ENCODE measurements at places on chromosomes 6 and 20.

DNA sequence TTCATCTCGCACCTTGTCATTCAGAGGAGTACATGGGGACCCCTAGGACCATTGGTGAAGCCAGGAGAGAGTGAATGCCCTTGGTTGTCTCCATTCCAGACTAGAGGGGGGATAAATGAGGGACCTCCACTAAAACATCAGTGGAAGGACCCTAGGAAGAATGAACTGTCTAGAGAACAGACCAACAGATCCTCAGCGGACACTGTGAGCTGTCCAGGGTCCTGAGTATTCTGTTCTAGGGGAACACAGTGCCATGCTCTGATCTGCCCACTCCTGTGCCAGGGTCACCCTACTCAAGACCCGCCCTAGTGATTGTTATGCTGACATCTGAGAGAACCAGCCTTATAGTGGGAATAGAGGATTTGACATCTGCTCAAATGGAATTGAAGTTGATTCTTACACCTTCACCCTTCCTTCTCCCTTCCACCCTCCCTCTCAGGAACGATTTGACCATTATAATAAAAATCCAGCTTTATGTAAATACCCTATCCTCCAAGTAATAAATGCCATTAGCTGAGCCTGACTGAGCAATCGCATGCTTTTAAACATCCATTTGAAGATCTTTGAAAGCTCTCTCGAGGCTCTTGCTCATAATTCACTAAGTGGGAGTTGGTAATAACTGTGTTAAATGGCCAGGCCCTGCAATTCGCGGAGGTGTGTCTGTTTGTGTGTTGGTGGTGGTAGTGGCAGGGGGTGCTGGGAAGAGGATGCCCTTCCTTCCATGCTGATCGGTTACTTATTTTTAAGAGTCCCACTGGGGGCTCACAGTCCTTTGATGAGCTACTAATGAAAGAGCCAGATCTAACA, 43.6 kb upstream of the SLC32A1 start:
- DNase-seq = no peak

GRCh38 chr6:34791701-34792604, at the start of gene BLTP3A:
BLTP3A (plus strand) TSS chr6:34792083; CDS start chr6:34792251, 168 bp downstream.
- DNase-seq = no peak

DNA sequence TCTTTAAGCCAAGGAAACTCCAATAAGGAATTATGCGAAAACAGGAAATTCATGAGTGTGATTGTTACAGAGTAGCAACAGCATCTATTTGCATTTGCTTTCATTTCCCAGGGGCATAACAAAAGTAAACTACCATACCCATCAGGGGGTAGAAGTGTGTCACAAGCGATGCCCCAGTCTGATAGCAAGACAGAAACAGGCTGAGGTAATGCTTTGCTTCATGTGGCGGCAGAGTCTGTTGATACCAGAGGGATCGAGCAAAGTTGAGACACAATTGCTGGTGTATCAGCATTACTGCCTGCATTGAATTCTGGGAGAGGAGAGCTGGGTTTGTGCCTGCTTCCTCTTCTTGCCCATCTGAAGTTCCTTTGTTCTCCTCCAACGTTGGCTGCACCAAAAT, 51.2 kb upstream of the LYRM2 start:
- DNase-seq = no peak

- no peak for DNase-seq
Observed at GRCh38 chr6:159180001-159180400, 10.8 kb downstream of the FNDC1 start.

DNA sequence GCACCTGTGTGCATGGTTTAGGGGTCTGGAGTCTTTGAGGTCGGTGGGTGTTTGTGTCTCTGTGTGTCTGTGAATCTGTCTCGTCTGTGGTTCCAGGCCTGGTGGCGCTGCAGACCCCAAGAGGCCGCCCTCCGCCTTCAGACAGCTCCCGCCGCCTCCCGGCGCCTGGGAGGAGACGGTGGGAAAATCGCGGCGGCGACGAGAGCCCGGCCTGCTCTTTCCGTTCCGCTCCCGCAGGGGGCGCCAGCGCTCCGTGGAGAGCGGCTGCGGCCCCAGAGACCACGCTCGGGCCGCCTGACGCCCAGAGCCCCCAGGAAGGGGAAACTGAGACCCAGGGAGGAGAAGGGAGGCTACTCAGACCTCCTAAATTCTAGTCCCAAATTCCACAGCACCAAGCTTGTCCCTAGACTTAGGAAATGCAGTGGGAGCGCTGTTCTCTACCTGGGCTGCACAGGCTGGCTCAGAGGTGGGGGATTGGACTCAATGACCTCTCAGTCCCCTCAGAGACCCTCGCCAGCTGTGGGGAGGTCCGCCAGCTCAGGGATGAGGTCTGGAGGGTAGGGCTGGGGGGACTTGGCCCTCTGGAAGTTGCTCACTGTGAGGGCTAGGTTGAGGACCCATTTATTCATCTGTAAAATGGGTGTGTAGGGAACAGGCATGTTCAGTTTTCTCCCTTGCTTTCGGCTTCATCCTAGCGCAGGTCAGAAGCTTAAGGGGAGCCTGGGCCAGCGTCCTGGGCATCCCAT, 36.9 kb upstream of the BLCAP start:
- no peak for DNase-seq

DNA sequence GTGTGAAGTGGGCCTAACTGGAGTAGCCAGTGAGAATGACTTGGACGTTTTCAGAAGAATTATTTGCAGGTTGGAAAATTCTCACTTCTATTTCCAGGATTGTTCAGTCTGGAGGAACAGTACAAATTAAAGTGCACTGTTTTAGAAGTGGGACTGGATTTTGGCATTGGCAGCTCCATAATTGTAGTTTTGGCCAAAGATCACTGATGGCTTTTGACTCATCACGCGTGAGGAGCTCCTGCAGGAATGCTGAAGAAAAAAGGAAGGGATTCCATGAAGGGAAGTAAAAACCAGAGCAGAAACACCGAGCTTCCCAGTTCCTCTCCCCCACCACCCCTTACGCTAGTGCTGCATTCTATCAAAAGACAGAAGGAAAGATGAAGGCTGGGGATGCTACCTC, 103.5 kb downstream of the JARID2 start:
- no peak for DNase-seq

DNA sequence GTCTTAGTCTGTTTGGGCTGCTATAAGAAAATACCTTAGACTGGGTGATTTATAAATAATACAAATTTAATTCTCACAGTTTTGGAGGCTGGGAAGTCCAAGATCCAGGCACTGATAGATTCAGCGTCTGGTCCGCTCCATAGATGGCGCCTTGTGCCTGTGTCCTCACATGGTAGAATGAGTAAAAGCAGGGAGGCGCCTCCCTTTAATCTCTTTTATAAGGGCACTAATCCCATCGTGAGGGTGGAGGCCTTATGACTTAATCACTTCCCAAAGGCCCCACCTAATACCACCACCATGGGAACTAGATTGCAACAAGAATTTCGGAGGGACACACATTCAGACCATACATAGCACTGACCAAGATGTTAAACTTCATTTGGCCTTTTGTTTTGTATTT, 91.2 kb upstream of the TMEM181 start:
- DNase-seq = no peak

DNA sequence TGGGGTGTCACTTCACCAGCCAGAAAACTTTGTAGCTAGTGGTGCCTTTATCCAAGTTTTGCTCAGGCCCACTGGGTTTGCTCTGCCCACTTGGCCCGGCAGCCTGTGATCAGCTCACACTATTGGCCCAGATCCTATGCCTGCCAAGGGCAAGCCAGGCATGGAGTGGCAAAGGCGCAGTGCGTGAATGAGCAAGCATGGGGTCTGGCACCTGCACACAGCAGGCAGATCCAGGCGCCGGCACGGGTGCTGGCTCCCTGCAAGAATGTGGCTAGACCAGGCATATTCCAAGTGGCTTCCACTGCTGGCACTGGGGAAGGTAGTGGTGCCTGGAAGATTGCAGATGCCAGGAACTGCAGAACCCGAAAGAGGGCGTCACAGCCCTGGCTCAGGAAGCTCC, 346.9 kb downstream of the LMBRD1 start:
- DNase-seq = no peak

GRCh38 chr6:138037009-138037504, 70.2 kb downstream of the PERP start:
- no peak for DNase-seq

DNA sequence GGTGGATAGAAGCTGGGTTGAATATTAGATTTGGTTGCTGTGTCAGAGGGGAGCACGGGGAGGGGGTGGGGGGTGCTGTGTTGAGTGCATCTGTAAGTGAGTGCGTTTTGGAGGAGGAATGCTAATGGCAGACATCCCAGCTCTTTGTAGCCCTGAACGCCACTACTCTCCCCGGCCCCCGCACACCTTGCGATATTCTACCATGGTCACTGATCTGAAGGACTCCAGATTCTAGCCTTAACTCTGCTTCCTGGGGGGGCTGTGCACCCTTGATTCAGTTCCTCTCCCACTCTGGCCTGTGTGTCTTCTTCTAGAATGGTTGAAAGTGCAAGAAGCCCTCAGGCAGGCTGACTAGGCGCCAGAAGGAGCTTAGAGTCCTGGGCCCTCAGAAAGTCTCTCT, 7.1 kb downstream of the GLP1R start:
- DNase-seq = no peak

DNA sequence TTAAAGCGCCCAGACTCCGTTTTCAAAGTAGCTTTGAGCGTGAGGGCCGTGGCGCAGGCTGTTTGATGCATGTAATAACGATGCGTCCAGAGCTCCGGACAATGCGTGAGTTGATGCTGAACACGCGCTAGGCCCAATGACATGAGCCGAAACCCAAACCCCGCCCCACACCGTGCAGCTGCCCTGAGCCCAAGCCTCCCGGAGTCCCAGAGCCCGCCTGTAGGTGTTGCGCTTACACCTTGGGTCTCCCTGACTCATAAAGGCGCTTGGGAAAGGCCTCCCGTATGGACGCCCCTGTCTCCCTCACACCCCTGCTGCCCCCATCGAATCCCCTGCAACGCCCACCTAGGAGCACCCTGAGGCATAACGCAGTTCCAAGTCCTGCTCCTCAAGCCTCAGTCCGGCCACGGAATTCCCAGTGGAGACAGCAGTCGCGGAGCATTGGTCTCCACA, 87.6 kb downstream of the ERMARD start:
- DNase-seq = no peak

GRCh38 chr20:22080985-22081384, 375.5 kb downstream of the PAX1 start:
- no peak for DNase-seq

GRCh38 chr6:144223686-144224085, 61.4 kb upstream of the UTRN start:
- DNase-seq = no peak

DNA sequence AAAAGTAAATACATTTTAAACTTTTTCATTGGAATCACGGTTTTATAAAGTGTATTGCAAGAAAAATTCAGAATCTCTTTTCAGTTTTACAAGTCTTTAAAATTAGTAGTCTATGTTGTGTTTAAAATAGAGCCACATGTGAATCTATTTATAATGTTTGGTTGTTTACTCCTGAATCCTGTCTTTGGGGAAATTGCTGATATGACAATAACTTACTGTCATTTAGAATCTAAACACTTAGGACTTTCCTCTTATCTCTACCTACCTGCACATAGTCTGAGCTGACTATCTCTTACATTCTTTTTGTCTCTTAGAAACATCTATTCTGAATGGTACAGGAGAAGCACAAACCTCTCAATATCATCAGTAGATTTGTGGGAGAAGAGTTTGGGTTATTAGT, 4.1 kb upstream of the SRSF12 start:
- DNase-seq = no peak

DNA sequence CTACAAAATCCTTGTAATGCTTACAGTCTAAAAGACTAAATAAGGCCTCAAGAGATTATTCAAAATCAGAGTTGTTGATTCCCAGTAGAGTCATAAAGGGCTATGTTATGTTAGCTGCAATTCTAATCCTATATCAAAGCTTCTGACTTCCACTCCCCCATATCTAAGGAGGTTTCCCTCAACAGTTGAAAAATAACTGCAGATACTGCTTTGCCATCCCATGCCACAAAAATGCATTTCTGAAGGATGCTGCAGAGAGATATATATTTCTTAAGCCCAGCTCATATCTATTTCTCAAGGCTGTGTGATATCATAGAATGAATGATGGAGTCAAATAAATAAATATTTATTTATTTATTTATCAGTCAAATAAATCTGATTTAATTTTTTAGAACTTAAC, 332.3 kb downstream of the LAMA2 start:
- no peak for DNase-seq

DNA sequence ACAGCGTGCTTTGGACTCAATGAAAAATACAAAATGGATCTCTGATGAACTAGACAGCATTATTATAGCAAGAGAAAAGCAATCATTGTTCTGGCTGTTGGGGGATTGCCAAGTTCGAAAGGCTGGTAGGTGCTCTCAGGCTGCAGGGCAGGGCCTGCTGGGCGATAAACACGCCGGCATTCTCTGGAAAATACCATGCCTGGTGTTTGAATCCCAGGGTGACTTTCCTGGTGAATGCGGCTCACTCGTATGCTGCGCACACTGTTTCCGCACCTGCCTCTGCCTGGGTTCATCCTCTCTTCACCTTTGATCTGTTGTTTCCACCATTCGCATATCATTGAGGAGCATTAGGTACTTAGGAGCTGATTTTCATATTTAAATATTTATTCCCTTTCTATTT, 37.4 kb downstream of the GCNT2 start:
- DNase-seq = peak; percentile 11

DNA sequence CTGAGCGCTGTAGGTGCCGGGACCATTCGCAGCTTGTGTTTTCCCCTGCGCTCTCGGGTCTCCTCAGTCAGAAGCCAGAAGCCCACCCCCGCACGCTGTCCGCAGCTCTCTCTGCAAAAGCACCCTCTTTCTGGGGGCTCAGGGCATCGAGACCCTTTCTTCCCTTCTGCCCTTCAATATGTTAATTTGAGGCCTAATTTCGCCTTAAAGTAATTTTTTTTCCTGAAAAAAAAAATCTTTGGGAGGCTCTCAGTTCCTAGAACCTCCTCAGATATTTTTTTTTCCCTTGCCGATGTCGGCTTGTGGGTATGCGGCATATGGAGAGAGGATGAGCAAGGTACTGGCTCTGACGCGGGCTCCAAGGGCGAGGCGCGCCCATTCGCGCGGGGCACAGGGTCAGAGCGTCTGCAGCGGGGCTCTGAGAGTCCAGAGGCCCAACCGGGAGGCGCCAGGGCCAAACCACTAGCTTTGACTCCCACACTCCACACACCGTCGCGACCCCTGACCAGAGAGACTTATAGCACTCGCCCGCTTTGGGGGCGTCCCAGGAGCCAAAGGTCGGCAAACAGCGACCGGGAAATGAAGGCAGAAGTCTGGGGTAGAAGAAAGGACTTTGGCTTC, 893 bp downstream of the PRDM13 start:
- no peak for DNase-seq

- DNase-seq = no peak
Observed at GRCh38 chr6:30490026-30490876, 942 bp downstream of the HLA-E start.

GRCh38 chr6:131510094-131510493, 62.9 kb upstream of the ARG1 start:
- no peak for DNase-seq

DNA sequence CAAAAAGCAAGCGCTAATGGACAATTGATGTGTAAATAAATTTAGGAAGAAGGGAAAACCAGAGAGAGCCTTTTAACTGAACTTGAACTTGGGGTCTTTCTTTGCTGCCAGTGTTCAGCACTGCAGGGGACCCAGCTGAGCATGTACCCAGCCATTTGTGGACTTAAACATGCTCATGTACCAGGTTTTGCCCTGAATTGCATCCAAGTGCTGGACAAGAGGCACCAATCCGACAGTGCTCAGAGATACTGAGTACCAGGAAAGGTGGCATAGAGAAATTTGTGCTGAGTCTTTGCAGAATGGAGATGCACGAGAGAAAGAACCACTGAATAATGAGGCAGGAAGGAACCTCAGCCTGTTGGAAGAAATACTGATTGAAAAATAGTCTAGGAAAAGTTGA, 16.0 kb downstream of the AKAP12 start:
- no peak for DNase-seq

GRCh38 chr6:23174781-23175361, 605.5 kb downstream of the HDGFL1 start:
- no peak for DNase-seq

- DNase-seq = no peak
Observed at GRCh38 chr20:35226126-35226883, at the start of gene MMP24. MMP24 (plus strand) TSS chr20:35226690; CDS start chr20:35226739, 49 bp downstream.

Data from cerebellar nuclear complex (tissue), 1 donor.